ENCODE measurements at places on chromosomes 4 and X.

GRCh38 chrX:130261296-130261893, 7.3 kb downstream of the ZNF280C start:
- no peak for DNase-seq

- DNase-seq: peak; percentile 39
Measured at GRCh38 chrX:53421772-53422085, 725 bp downstream of the SMC1A start.

DNA sequence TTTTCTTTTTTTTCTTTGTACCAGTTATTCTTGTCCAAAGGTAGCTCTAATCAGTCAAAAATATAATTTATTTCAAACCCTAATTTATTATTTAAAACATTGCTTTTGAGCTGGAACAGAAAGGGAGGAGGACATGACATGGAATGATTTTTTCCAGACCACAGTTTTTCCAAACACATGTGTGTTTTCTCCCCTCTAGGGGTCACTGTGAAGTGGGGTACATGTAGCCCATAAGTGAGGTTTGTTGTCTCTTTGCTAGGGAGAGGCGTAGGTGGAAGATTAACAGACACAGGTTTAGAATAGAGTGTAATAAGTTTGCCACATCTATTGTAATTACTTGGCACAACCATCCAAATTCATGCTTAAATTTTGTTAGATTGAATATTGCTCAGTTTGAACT, 83.0 kb downstream of the TNIP2 start:
- no peak for DNase-seq

- DNase-seq: no peak
Measured at GRCh38 chr4:188691811-188692210, 552.6 kb downstream of the TRIML1 start.

- no peak for DNase-seq
Measured at GRCh38 chr4:63049278-63049677, 1360.0 kb downstream of the TECRL start.

Measured in stromal cell of bone marrow (primary cell).